Hepatocyte (in vitro differentiated cells): ENCODE measurements at places on chromosomes 4 and X.

GRCh38 chr4:77052352-77052751, 23.4 kb downstream of the CCNI start:
- peak; percentile 63 for DNase-seq

- DNase-seq: peak; percentile 28
Observed at GRCh38 chr4:152605641-152606335, 69.9 kb upstream of the FBXW7 start.

- peak; percentile 52 for DNase-seq
Observed at GRCh38 chr4:165369522-165369921, 9.3 kb upstream of the CPE start.

- no peak for DNase-seq
Observed at GRCh38 chr4:152459326-152459725, 76.6 kb downstream of the FBXW7 start.

- peak; percentile 49 for DNase-seq
Observed at GRCh38 chr4:106809076-106809475, 227.0 kb downstream of the DKK2 start.

DNA sequence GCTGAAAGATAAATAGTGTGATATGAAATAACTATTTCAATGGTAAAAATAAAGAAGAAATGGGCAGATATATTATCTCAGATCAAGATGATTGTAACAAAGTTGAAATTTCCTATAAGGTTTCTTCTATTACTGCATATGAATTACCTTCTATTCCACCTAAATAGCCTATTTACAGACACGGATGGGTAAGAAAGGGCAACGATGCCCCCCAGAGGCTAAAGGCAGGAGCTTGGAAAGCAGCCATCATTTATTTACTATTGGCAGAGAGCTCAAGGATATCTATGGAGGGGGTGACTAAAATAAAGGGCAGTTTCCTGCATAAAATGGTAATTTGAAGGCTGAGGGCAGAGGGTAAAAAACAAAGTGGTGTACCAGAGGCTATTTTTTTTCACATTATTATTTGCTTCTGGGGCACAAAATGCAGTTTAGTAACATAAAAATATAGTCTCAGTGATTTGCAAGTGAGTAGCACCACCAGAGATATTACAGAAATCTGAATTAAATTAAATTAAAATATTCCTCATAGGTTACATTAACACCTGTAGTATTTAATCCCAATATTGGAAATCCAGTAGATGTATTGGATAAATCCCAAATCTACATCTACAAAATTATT, 123.1 kb downstream of the BTC start:
- DNase-seq: peak; percentile 85

- DNase-seq: peak; percentile 63
Observed at GRCh38 chr4:89000844-89001360, 56.1 kb downstream of the FAM13A start.
